ENCODE measurements at places on chromosomes 6 and 20.

GRCh38 chr20:50838707-50839385 is 44.0 kb downstream of the BCAS4 start:
- DNase-seq, result no peak

GRCh38 chr6:148304976-148305375 is 37.7 kb upstream of the SASH1 start:
- no peak for DNase-seq

DNA sequence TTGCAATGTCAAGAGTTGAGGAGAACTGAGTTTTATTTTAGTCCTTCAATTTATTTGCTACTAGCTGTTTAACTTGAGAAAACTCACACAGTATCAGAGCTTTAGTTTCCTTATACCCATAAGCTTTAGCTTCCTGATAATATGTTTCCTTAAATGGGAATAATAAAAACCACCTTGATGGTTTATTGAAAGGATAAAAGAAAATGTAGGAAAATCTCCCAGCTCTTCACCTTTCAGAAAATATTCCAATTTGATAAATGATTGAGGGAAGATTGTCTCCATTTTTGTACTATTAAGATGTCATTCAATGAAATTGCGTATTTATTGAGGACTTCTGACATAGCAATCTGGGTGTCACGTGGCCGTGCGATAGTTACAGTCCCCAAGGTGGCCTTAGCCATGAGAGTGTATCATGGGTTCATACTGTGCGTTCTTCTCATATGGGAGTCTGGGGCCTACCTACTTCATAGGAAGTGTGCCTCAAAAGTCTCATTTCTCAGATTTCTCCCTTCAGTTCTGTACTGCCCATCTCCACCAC is 296.3 kb upstream of the BMP2 start:
- DNase-seq, result no peak

DNA sequence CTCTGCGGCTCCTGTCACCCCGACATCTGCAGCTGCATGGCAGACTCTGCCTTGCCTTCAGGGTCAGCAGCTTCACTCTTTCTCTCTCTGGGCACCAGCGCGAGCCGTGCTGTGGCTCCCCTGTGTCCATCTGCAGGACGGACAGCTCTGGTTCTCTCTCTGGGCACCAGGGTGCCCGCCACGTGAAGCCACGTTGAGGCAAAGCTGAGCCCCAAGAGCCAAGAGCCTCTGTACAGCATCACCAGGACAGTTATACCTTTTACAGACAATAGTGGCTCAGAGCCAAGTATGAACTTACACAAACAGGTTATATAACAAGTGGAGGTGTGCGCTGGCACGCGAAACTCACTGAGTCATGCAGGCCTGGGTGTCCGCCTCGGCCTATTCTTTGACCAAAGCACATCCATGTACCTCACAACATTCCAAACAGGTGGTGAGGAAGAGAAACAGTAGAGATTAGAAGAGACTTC is 50.8 kb downstream of the FAM50B start:
- DNase-seq, result no peak

- DNase-seq, result no peak
Measured at GRCh38 chr6:107712665-107713551, 111.2 kb downstream of the SCML4 start.

DNA sequence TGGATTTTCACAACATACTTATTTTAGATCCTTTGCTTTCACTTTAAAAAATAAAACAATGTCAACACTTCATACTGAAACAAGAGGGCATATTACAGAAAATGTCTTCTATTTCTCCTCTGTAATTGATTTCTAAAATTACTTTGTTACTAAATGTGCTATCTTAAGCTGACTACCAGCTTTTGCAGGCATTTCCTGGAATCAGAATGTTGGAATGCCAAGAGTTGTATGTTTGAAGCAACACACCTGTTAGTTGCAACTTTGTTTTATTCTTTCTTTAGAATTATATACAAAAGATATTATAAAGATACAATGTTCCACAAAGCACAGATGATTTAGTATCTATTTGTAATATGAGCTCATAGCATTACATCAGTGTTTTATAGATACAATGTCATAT is 62.5 kb upstream of the TMEM170B start:
- no peak for DNase-seq

DNA sequence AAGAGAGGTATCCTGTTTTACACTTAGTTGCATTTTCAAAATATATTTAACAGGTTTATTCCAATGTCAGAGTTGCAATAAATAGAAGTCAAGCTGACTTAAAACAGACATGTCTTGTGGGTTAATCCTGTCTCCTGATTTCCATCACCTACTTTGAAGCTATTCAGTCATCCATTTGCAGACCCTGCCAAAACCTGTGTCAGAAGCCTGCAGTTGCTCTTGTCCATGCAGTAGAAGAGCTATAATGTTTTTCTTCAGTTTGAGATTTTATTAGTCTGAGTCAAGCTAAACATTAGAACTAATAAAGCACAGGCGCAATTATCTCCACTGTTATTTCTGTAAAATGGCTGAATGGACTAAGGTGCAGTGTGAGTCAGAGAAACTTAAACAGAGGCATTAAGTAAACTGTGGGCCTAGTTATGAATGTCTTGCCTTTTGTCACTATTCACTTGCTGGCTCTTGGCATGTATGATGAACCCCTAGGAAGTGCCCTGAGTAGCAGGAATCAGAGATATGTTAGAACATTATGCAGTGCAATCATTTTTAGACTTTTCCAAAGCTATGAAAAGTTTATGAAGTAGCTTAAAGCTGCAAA is 11.0 kb upstream of the HDGFL1 start:
- no peak for DNase-seq

DNA sequence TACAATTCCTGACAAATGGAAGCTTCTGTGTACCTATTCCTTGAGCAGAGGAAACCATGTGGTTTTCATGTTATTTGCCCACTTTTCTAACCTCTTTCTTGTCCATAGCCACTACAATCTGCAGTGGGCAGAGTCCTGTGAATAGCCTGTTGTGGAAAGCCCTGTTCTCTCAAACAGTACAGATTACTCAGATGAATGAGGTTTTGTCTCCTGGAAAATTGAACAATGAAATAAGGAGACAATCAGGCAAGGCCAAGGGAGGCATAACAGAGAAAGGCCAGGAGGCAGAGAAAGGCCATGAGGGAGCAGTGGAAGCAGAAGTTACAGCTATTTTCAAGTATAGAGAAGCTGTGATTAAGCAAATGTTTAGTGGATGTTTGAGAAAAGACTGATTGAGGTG is 189.3 kb downstream of the GRIK2 start:
- DNase-seq, result no peak

DNA sequence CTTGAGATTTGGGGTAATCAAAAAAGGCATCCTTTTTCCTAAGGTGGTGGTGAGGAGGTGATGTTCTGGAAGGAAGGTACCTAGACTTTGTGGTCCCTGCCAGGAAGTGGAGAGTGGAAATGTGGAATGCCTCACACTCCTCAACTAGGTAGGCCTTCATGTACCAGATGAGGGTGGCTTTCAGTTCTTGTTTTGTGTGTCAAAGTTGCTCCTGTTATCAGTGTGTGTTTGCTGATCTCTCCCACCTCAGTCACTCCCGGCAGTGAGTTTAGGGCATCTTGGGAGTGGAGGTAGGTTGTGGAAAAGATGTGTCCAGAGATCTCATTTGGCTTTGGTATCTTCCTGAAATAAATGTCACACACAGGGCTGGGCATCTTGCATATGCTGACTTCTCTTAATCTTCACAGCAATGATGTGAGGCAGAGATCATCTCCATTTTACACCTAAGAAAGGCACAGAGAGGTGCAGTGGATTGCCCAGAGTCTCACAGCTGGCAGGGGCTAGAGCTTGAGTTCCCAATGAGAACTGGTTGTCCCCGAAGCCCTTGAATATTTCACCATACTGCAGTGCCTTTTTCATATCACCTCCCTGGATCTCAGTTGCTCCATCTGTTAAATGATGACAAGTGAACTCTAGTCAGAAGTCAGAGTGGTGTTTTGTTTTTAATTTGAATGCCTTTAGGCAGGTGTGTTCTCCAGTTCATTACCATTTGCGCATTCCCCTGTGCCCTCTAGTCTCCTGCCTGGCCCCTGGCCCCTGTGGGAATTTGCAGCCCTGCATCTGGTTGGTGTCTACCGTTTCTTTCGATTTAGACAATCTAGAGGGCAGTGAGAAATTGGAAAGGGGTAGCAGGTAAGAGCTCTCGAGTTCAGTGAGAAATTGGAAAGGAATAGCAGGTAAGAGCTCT is 2.9 kb downstream of the PKIG start:
- DNase-seq, result no peak

GRCh38 chr20:64041040-64041780 is 5.2 kb downstream of the C20orf204 start:
- DNase-seq, result no peak

GRCh38 chr20:31858760-31859083 is 11.6 kb downstream of the DUSP15 start:
- DNase-seq, result no peak

DNA sequence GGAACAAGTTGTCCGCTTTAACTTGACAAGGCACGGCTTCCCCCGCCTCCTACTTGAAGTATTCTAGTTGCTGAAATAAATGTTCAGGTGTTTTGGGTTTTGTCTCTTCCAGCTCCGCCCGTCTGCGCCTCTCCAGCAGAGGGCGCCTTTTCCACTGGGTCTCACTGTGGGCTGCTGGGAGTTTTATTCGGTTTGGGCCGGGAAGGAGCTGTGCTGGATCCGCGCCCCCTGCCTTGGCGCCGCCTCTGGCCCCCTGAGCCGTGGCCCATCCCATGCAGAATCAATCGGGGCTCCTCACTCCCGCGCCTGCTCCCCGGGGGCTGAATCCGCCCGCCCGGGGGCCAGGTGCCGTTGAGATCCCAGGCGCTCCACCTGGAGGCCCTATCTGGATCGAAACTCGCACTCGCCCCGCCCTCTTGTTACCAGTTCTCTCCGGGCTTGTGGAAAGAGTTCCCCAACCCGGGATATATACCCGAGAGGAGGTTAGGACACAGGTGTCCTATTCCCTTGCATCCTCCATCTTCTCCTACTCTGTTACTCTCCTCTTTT is 51.0 kb upstream of the TCF21 start:
- DNase-seq, result peak; percentile 75

- DNase-seq, result no peak
Measured at GRCh38 chr6:151627689-151628444, 134.1 kb downstream of the CCDC170 start.

DNA sequence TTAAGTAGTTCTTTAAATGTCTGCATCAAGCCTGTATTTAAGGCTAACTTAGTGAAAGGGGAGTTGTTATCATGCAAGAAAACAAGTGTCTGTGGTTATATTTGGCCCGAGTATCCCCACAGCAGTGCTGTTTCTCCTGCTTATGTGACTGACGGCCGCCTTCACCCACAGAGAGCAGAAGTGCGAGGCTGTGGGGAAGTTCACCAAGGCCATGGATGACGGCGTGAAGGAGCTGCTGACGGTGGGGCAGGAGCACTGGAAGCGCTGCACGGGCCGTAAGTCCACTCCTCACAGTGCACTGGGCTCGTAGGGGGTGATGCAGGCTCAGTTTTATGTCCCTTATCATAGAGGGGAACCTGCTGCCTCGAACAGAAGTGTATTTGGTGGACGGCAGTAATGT is 53.2 kb upstream of the SYNJ2 start:
- DNase-seq, result no peak

- DNase-seq, result no peak
Measured at GRCh38 chr6:107666084-107666980, 157.8 kb downstream of the SCML4 start.

DNA sequence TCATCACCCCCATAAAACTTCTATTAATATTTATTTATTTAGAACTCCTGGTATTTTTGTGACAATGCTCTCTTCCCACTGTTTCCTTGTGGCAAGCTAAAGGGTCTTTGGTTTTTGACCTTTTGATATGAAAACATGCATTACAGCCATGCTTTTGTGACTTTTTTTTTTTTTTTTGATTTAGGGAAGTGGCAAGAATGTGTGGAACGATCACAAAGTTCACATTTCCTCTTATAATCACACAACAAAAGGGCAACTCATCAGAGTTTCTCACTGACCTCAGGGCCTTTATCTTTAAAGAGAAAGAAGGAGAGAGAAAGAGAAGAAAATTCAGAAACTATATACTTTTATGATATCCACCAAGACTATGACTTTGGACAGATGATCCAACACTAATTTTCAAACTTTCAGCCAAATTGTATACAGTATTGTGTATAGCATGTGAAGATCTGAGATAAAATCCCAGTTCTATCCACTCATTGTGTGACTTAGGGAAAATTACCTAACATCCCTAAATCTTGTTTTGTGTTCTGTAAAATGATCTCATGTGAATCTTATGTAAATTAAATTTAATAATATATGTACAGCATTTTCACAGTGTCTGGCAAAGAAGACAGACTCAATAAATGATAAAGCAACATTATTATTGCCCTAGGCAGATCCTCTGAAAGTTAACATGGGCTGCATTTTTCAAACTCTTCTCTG is 106.8 kb upstream of the MARCKS start:
- no peak for DNase-seq

GRCh38 chr20:50843331-50844276 is 48.7 kb downstream of the BCAS4 start:
- no peak for DNase-seq

- no peak for DNase-seq
Measured at GRCh38 chr6:118892355-118892991, 1.5 kb upstream of the ASF1A start.

DNA sequence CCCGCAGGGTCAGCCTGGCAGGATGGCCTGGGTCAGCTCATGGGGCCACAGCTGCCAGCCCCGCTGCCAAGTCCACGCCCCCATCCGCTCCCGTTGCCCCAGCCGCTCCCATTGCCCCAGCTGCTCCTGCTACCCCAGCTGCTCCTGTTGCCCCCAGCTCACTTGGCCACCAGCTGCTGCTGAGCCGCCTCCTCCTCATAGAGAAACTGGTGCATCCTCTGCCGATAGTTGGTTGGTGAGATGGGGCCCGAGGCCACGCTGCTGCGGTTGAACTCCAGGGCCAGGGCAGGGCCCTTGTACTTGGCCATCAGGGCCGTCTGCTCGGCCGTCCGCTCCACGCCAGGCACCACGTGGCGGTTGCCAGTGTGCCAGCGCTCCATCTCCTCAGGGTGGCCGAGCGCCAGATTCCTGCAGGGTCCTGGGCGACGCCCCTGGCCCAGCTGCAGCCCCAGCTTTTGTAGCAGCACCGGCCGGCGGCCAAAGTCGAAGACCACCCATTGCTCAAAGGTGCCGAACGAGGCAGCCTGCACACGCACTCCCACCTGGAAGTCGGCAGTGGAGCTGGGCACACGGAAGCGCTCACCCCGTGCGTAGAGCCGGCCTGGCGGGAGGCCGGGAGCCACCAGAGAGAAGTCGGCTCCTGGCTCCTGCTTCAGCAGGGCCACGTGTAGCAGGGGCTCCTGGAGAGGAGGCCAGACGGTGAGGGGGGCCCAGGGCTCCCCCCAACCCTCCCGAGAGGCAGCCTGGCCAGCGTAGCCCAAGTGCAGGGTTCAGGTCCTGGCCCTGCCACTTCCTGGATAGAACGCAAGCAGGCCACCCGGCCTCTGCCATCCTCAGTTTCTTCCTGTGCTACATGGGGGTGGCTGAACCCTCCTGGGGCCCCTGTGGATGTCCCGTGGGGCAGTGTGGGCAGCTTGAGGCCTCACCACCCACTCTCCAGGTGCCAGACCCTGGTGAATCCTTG is 4.8 kb downstream of the HELZ2 start:
- no peak for DNase-seq
